ENCODE measurements at places on chromosomes 12 and 14.

- DNase-seq, result no peak
Measured at GRCh38 chr12:47223031-47223847, 143.5 kb upstream of the AMIGO2 start.

- no peak for DNase-seq
Measured at GRCh38 chr14:23544511-23545447, 6.8 kb downstream of the ZFHX2 start.

- DNase-seq, result no peak
Measured at GRCh38 chr14:103868242-103868897, 21.0 kb upstream of the PPP1R13B start.

DNA sequence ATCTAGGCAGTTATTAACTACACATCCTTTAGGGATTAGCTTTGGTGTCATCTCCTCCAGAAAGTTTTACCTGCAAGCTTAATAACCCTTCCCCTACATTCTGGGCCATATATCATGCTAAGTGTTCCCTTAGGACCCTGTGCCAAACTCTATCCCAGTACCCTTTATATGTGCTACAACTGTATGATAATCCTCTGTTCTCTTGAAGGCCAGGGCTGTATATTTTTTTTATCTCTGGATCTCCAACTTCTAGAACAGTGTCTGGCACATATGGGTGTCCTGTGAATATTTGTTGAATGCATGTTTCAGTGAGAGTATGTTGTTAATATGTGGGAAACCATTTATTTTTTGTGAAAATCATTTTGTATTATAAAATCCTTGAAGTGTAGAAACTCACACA lies 106.7 kb downstream of the PPM1A start:
- DNase-seq, result no peak

- DNase-seq, result no peak
Measured at GRCh38 chr12:110548678-110549077, 34.4 kb downstream of the PPTC7 start.

- DNase-seq, result no peak
Measured at GRCh38 chr12:96049101-96049500, 13.7 kb upstream of the LTA4H start.

GRCh38 chr12:64699504-64700115 lies 59.6 kb downstream of the GNS start:
- no peak for DNase-seq
